Esophagus squamous epithelium (tissue), 5 donors: ENCODE measurements at places on chromosomes 16 and 17. TPM values are rescaled to one million over a fixed set of nuclear protein-coding genes. Genes with fewer than 3 reads are reported as not detected.

- DNase-seq, result no peak
Observed at GRCh38 chr16:82535262-82535661, 91.5 kb upstream of the CDH13 start.

DNA sequence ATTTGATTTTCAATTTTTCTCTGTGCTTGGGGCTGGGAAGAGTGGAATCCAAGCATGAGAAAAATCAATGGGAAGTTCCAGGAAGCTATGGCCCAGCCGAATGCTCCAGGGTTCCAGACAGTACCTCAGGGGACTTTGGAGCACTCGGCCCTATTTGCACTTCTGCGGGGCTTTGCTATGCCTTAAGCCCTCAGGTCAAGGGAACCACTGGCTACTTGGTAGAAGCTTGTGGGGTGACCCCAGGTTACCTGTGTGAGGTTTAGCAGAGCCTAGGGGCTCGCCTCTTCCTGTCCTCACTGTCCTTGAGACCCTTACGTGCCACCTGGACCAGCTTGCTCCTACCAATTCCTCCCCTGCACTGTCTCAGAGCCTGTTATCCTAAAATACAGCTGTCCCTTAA is 121.3 kb downstream of the MGAT5B start:
- DNase-seq, result no peak

CLEC3A gene
- total RNA-seq, result not detected

DNA sequence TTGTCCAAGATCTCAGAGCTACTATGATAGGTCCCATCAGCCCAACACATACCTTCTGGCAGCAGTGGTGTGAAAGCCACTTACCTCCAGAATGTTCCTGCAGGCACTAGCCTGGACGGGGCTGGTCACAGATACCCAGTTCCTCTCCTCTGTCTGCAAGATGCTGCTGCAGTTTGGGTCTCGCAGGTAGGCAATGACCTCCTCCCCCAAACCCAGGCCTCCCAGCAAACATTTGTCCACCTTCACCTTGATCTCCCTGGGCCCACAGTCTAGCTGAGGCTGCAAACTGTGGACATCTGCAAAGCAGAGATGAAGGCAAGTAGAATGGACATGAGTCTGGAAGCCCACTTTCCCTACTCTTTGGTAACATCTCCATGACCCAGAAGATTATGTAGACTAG is 7.1 kb downstream of the GP2 start:
- no peak for DNase-seq

- DNase-seq, result no peak
Observed at GRCh38 chr16:78057803-78058564, 35.6 kb downstream of the CLEC3A start.

WFDC1 gene
- 2.3 TPM for total RNA-seq

- no peak for DNase-seq
Observed at GRCh38 chr17:65711671-65712276, 150.3 kb upstream of the AXIN2 start.

GRCh38 chr17:12250973-12251372 is 230.3 kb downstream of the MAP2K4 start:
- no peak for DNase-seq

DNA sequence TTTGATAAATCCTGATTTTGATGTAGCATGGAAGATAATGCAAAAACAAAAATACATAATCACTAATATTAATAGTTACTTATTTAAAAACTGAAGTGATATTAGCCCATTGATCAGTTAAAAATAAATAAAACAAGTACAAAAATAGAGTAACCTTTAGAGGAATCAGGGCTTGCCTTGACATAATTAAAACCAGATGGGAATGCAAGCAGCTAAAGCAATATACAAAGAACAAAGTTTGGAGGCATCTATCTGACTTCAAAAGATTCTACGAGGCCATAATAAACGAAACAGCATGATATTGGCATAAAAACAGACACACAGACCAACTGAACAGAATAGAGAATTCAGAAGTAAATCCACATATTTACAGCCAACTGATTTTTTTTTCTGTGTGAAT is 15.0 kb upstream of the HEATR3 start:
- no peak for DNase-seq

RNF157 gene
- total RNA-seq, result 3.4 TPM

ZNF287 gene
- 2.3 TPM for total RNA-seq

DNA sequence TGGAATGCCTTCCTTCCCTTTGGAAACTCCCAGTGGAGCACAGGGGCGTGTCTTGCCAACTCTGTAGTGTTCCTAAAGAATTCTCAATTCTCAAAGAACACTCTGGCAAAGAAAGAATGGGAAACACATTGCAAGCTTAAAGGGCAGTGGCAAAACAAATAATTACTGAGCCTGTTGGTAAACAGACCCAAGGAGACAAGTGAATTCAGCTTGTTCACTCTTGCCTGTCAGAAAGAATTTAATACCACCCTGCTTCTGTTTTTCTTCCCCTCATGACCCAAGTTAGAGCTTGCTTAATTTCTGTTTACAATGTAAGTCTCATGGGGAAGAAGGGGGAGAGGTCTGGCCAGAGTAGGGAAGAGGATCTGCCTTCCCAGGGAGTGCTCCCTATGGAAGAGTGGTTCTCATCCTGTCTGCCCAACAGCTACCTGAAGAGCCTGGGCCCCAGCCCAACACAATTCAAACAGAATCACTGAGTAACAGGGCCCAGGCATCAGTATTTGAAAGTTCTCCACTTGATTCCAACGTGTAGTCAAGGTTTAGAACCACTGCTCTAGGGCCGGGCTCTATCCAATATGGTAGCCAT is 386.0 kb downstream of the SLC39A11 start:
- no peak for DNase-seq

DNA sequence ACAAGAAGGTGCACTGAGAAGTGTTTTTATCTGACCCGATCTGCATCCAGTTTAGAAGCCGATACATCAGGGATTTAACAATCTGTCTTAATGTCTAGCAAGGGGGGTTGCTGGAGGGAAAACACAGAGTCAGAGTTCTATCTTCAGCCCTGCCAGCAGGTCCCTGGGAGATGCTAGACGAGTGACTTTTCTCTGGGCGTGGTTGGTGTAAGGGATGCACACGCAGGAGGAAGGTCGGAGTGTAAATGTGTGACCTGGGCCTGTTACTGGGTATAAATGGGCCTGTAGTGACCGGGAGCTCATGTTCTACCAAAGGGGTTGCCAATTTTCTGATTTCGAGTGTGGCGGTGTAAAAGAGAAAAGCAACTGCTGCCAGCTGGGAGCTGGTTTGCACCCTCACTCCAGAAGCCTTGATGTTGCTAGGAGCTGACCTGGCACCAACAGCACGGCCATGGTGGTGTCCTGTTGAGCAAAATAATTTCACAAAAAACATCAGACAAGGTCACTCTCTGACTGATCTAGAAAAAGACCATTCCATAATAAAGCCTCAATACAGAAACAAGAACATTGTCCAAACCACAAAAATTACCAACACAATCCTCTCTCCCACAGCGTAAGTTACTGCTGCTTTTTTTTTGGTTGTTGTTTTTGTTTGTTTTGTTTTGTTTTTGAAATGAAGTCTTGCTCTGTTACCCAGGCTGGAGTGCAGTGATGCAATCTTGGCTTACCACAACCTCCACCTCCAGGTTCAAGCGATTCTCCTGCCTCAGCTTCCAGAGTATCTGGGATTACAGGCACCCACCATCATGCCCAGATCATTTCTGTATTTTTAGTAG is 1.3 kb upstream of the KCTD13 start:
- no peak for DNase-seq

DNA sequence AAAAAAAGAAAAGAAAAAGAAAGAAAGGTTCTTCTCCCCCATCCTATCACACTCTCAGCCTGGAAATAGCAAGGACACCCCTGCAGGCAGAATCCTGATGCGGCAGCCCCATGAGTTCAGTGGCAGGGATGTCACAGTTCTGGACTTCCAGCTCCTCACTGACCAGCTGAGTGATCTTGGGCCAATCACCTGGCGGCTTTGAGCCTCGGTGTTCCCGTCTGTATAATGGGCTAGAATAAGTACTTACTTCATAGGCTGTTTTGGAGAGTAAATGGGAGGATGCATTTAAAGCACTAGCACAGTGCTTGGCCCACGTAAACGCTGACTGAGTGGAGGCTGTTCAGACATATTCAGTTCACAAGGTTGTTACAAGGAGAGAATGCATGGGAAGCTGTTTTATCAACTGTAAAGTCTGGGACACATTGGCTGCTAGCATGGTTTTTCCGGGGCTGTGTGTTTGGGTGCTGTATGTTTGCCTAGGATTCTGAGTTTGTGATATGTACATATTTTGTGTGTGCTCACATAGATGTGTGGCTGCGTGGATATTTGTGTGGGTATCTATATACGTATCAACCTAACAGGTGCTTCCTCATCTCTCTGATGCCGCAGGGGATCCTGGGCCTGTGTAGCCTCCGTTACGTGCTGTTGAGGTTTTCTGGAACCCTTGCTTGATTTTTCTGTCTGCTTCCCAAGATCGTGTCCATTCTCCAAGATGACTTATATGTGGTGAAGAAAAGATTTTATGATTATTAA is 3.4 kb downstream of the BHLHA9 start:
- no peak for DNase-seq

DNA sequence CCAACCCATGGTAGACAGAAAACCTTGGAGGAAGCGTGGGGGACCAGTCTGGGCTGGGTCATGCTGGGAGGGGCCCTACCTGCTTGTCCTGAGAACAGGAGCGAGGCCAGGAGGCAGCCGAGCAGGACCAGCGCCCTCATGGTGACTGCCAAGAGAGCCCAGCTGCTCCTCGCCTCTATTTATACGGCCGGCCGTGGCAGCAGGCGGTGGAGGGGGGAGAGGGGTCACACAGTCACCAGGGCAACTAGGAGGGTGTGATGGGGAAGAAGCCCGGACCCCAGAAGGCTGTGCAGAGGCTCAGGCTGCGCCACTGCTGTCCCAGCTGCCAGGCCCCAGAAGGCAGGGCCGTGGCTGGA is at the start of gene SRL:
TSS of gene SRL (minus strand) at position 153 of the 356 bp plus-strand sequence. CDS start at position 140, 13 bp downstream.
- DNase-seq, result no peak

DNA sequence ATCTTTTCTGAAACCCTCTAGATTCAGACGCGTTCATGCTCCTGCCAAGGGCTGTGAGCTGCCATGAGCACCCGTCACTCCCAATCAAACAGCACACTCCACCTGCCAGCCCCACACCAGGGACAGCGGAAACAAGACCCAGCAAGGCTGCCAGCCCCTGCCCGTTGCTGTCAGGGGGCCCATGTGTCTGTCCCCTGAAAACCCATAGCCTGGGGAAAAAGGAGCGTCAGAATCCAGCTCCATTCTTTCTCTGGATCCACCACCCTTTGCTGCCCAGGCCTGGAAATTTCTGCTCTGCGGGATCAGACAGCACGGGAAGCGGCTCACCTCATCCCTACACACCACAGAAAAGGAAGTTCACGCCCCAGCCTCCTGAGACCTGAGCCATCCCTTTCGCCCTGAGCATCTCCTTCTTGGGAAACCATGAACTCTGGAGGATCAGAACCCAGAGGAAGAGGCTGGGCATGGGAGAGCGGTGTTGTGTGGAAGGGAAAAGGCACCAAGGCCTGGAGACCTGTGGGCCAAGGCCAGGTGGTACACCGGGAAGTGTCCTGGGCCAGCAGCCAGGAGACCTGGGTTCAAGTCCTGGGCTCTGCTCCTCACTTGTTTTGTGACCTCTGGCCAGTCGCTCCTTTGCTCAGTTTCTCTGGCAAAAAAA is 51.5 kb upstream of the RCVRN start:
- DNase-seq, result no peak

- no peak for DNase-seq
Observed at GRCh38 chr17:38425744-38426143, 2.5 kb upstream of the ARHGAP23 start.

GRCh38 chr17:76013377-76013932 is 12.8 kb downstream of the CDK3 start:
- DNase-seq, result no peak

KIF2B gene
- not detected for total RNA-seq

SKAP1 gene
- total RNA-seq, result not detected

GRCh38 chr17:55549140-55549539 is 37.9 kb upstream of the SMIM36 start:
- no peak for DNase-seq

HEATR9 gene
- total RNA-seq, result not detected

PERCC1 gene
- total RNA-seq, result not detected

TIMP2 gene
- total RNA-seq, result 14.7 TPM

GRCh38 chr17:82231562-82232321 is 2.9 kb downstream of the SLC16A3 start:
- DNase-seq, result no peak

DNA sequence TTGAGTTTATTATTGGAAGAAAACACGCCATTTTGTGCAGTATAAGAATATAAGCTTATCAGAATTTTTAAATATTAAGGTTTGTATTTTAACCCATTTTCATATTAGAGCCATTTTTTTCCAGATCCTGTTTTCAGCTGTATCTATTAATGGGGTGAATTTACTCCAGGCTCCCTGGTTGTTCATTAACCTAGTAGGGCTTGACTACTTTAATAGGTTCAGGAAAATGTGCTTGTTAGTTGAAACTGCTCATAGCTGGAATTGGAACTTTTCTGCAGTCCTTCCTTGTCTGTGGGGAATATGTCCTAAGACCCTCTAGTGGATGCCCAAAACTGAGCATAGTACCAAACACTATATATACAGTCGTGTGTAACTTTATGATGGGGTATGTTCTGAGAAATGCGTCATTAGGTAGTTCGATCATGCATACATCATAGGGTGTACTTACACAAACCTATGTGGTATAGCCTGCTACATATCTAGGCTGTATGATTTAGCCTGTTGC is 28.0 kb downstream of the NFAT5 start:
- no peak for DNase-seq

DNA sequence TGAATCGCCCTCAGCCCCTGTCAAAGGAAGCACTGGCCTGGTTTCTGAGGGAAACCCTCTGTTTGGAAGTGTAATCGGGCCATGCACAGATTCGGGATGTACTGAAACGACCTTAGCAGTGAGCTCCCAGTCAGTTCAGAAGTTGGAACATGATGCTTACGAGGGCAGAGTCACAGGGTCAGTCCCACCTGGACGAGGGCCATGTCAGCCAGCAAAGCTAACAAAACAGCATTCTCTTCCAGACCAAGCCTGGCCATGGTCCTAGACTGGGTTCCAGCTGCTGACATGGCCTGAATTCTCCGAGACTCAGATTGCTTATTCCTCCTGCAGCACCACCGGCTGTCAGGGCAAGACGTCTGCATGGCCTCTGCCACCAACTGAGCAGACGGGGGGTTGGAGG is 192.2 kb upstream of the WSCD1 start:
- no peak for DNase-seq

PTRH2 gene
- 30.2 TPM for total RNA-seq

- no peak for DNase-seq
Observed at GRCh38 chr17:2372681-2373080, 28.2 kb downstream of the MNT start.

- DNase-seq, result no peak
Observed at GRCh38 chr17:34990921-34991365, 10.6 kb downstream of the LIG3 start.

COX6A2 gene
- total RNA-seq, result not detected
